ENCODE measurements at places on chromosomes 1 and 21. TPM values are rescaled to one million over a fixed set of nuclear protein-coding genes. Genes with fewer than 3 reads are reported as not detected.

DNA sequence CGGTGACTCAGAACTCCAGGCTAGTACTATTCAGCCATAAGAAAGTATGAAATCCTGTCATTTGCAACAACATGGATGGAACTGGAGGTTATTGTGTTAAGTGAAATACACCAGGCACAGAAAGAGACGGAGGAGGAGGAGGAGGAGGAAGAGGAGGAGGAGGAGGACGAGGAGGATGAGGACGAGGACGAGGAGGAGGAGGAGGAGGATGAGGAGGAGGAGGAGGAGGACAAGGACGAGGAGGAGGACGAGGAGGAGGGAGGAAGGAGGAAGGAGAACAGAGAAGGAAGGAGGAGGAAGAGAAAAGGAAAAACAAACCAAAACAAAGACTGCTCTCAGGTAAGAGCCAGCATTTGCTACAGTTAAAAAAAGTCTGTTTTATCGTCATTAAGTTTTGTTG, 178.7 kb downstream of the NPHP4 start:
- no peak for DNase-seq

DNA sequence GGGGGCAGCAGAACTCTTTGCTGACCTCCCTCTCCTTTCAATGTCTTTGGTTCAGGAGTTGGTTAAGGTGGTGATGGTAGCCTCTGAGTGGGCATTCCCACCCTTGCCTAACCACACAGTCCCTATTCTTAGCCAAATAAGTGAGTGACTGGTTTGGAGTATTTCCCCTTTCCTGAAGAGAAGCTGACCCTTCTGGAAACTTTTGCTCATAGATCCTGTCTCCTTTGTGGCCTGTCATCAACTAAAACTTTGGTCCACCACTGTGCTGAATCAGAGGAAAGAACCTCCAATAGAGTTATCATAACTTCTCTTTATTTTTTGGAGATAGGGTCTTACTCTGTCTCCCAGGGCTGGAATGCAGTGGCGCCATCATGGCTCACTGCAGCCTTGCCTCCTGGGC, 31.1 kb downstream of the C1orf21 start:
- DNase-seq: no peak

The SRM gene
- total RNA-seq: 622 TPM

The DFFB gene
- 11.1 TPM for total RNA-seq

Measured in activated T-cell treated with anti-CD3 and anti-CD28 coated beads, Interleukin-2, amount 50 U/mL, for 4 hours (primary cell).